ENCODE measurements at places on chromosomes 3 and 15. TPM values are rescaled to one million over a fixed set of nuclear protein-coding genes. Genes with fewer than 3 reads are reported as not detected.

- no peak for DNase-seq
Observed at GRCh38 chr3:72290859-72291638, 506.1 kb upstream of the PROK2 start.

DNA sequence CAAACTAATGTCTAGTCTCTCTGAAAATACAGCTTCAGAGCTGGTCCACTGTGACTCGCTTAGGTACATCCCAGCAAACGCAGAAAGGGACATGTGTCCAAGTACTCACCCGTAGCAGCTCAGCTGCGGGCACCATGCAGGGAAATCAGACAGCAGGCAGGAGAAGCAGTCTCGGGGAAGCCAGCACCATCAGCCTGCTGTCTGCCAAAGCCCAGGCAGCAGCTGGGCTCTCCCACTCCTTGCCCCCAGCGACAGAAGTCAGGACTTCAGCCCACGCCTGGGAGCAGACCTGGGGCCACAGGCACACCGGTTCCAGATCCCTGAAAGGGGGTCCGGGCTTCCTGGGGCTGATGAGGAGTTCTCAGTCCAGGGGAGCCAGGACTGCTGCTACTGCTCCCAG lies 34.9 kb downstream of the SEMA5B start:
- DNase-seq = no peak

GRCh38 chr15:74619916-74620635 lies 4.4 kb downstream of the CLK3 start:
- no peak for DNase-seq

GRCh38 chr3:150751781-150752263 lies 11.1 kb downstream of the SIAH2 start:
- no peak for DNase-seq

GRCh38 chr3:131067983-131068382 lies 41.3 kb downstream of the NEK11 start:
- DNase-seq = no peak

GRCh38 chr15:43239732-43240491 lies 19.1 kb upstream of the EPB42 start:
- no peak for DNase-seq

DNA sequence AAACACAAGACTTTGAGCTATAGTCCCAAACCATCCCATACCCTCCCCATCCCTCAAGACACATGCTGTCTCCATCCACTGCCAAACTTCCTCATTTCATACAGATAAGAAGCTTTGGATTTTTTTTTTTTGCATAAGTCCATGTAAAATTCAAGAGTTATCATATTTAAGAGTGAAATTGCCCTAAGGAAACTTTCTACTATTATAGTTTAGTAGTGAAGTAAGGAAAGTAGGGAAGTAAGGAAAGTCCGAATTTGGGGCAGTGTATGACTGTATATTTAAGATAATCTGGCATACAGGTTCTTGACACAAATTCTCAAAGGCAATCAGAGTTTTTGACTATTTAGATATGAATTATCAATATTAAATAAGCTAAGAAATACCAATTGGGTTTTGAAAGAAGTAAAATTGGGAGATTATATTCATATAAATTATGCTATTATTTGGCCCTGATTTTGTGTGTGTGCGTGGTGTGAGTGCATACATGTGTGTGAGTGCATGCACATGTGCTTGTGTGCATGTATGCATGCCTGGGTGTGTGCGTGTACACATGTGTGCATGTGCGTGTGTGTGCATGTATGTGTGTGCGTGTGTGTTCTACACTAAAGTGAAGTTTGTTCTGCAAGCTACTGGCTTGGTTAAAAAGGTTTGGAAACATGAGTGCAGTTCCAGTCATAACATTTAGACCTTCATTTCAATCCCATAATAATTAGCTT lies 83.6 kb upstream of the MBNL1 start:
- no peak for DNase-seq

GRCh38 chr3:131361464-131362421 lies 19.8 kb upstream of the NUDT16 start:
- peak; percentile 85 for DNase-seq

GRCh38 chr15:91855241-91855640 lies 1.7 kb downstream of the SLCO3A1 start:
- no peak for DNase-seq

- DNase-seq = no peak
Observed at GRCh38 chr3:72312339-72312738, 527.4 kb upstream of the PROK2 start.

GRCh38 chr15:69790632-69791031 lies 307.1 kb downstream of the TLE3 start:
- DNase-seq = peak; percentile 52

DNA sequence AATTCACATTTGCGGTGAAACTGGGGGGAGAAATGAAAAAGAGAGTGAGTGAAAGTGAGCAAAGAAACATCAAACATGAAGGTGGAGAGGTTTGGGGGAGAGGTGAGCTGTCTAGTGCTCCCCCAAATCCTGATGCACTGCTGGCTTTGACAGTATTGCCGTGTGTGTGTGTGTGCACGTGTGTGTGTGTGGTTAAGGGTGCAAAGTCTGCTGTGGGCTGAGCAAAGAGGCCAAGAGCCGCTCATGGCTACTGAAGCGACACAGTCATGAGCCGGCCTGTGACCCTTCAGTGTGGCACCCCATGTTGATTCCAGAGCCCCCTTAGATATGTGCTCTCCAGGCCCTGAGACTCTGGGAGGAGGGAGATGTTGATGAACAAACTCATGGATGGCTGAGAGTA lies 94.3 kb downstream of the DGKG start:
- no peak for DNase-seq

GRCh38 chr3:172106989-172107388 lies 67.6 kb downstream of the FNDC3B start:
- DNase-seq = no peak

DNA sequence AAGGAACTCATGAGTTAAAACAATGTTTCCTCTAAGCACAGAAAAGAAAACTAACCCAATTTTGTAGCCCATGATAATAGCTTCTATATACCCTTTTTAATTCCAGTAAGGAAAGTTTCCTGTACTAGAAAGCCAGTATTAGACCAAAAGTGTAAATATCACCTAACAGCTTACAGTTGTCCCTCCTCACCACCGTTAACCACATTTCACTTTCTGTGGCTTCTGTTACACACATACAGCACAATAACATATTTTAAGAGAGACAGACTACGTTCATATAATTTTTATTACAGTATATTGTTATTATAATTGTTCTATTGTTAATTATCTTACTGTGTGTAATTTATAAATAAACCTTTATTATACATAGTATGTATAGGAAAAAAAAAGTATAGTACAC lies 74.1 kb downstream of the ZNF280D start:
- DNase-seq = no peak

GRCh38 chr15:98263787-98264186 lies 303.3 kb downstream of the ARRDC4 start:
- DNase-seq = no peak

DNA sequence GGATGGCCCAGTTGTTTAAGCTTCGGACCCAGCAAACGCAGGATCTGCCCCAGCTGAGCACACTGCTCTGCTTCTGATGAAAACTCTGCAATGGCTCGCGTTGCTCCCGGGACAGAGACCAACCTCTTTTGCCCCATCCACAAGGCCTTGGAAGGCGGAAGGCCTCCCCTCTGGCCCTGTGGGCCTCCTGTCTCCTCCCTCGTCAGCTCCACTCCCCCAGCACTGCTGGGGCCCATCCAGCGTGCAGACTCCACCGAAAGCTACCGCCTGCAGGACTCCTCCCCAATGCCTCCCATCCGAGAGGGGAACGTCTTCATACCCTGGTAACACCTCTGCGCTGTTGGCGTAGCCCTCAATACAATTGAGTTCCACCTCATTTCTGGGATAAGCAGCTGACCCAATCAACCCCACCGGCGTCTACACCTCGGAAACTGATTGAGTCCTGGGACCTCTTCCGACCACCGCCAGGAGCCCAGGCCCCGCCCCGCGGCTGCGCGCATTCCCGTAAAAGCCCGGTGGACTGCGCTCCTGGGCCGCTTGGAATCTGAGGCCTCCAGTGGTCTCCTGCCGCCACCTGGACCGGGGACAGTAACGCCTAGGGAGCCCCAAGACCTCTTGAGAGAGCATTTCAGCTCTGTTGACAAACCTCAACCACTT lies at the start of gene PRR23E:
PRR23E (plus strand) TSS at position 556 of the 657 bp plus-strand sequence. CDS start 3,555 bp downstream, outside the sequence.
- DNase-seq = peak; percentile 47

DNA sequence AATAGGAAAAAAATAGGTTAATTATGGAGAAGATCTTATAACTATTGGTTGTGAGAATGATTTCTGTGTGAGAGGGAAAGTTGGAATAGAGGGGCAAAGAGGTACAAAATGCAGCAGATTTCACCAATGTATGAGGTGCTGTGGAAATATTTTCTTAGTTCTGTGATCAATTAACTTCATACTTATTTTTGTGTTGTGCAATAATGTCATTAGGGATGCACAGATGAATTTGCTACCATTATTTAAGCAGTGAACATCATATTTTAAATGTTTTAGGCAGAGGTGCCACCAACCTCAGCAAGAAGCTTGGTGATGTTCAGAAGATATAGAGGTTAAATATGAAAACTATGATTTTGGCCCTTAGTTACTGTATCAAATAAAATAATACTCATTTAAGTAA lies 21.6 kb downstream of the MBNL1 start:
- no peak for DNase-seq

GRCh38 chr3:87710511-87710910 lies 348.3 kb downstream of the CGGBP1 start:
- DNase-seq = no peak

The TMEM89 gene
- not detected for total RNA-seq

The RTP1 gene
- not detected for total RNA-seq

The COLQ gene
- 38.3 TPM for total RNA-seq

The RAB11A gene
- 183 TPM for total RNA-seq
